ENCODE measurements at places on chromosomes 13 and 19.

DNA sequence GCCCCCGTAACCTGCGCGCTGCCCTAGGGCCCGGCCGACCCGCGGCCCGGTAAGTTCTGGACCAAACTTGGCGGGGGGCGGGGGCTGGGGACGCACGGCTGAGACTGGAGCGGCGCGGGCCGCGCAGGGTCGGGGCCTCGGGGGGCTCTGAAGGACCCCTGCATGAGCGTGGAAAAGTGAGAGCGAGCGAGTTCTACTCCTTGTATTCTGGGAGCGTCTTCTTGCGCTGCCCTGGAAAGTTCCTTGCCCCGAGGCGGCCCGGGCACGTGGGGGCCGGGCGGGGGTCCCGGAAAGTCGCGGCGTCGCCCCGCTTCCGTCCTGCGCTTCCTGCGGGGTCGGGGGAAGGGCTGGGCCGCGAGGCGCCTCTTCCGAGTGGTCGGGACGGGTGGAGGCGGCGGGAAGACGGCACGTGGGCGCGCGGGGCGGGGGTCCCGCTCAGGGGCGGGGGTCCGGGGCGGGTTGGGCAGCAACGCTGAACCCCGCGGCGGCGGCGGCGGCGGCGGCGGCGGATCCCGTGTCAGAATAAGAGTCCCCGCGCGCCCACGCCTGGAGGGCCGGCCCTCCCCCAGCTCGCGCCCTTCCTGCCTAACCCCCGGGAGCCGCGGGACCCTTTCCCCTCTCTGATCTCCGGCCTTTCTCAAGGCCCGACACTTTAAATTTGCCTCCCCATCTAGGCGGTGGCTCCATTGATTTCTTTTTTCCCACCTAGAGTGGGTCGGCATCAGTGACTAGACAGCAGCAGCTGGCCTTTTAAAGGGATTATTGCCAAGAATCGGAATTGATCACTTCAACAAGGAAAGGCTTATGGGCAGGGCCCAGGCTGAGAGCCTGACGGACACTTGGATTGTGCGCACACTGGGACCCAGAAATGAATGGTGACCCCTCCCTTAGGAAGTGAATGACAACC lies 749 bp downstream of the GATAD2A start:
- DNase-seq = no peak

DNA sequence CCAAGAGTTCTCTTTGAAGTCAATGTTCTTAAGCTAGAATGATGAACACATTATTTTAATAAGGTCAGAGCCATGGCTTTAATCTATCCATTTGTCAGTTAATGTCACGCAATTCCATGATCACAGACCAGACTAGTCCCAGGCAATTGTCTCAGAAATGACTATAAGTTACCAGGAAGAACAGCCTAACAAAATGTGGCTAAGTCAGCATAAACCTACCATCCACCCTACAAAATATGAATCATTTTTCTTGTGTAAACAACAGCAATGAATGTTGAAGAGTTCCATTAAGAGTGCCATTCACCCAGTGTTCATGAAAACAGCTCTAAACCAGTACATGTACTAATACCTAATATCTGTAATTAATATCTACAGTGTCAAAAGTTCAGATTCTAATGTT lies 127.5 kb downstream of the KCTD12 start:
- no peak for DNase-seq

- no peak for DNase-seq
These were observed 39.8 kb downstream of the DEDD2 start for GRCh38 chr19:42177686-42178019.

DNA sequence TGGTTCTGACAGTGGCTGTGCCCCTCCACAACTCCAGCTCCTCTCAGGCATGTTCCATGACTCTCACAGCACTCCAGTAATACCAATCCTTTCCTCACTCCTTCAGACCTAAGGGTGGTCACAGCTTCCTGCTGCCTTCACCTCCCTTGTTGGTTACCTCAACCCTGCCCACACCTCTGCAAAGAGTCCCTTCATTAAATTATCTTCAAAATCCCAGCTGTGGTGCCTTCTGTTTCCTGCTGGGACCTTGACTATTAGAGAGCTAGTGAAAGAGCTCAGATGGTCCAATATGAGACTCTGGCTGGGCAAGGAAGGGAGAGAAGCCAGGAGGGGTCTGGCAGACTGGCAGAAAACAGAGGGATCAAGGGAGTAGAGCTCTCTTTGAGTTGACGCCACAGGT lies 26.1 kb downstream of the DEDD2 start:
- no peak for DNase-seq

DNA sequence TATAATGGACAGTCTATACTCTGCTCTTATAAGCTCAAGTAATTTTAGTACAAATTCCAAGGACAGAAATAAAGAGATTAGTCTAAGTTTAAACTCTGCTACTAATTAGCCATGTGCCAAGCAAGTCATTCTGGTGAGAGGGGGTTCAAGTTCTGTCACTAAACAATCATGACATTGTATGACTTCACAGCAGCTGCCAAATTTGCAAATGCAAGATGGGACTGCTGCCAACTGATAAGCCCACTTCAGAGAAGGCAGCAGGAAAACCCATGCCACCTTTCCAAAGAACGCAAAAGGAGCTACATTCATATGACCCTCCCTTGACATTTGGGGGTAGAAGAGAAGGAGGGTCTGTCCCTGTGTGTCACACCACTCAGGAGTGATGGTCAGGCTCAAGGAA lies 60.7 kb upstream of the RFXAP start:
- no peak for DNase-seq

- no peak for DNase-seq
These were observed 142.2 kb downstream of the FGF9 start for GRCh38 chr13:21813110-21813509.

- DNase-seq = no peak
These were observed 113.9 kb downstream of the KCNRG start for GRCh38 chr13:50129081-50129705.

DNA sequence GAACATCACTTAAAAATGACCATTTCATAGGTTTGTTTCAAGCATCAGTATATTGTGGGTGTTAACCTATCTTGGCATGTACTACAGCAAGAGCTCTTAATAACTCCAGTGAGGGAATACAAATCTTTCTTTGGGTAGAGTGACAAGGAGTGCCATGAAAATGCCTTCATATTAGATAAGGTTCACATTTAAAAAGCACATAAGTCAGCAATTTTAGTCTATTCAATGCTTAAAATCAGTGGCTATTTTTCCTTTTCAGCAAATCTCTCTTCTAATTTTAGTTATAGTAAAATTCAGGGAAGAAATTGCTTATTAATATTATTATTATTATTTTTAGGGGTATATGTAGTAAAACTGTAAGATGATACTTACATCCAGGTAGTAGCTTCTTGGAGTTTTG lies 291.1 kb downstream of the GPC6 start:
- no peak for DNase-seq
